RCC 7860 (cell line): ENCODE measurements at places on chromosomes 4 and X.

DNA sequence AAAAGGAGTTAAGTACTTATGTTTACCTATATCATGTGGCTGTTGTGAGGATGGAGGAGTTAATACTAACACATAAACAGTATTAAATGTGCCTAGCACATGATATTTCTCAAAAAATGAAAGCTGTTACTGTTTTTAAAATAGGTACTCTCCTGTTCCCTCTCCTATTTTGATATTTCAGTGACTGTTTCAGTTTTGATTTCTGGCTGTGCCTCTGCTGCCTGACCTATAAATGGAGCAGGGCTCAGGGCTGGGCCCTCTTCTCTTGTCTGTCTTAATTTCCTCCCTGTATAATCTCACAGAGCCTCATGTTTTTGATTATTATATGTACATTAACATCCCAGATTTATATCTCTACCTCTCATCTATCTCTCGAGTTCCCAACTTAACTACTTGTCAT lies 93.3 kb downstream of the UGT8 start:
- no peak for DNase-seq

- DNase-seq, result peak; percentile 86
Observed at GRCh38 chr4:31089815-31090214, 369.6 kb downstream of the PCDH7 start.

- DNase-seq, result no peak
Observed at GRCh38 chr4:161329852-161330251, 833.9 kb downstream of the FSTL5 start.

- no peak for DNase-seq
Observed at GRCh38 chrX:24018809-24019208, 8.2 kb downstream of the KLHL15 start.

GRCh38 chrX:129233786-129234185 lies 289.5 kb downstream of the SMARCA1 start:
- no peak for DNase-seq

GRCh38 chr4:37754410-37755185 lies 68.4 kb upstream of the RELL1 start:
- no peak for DNase-seq

- DNase-seq, result no peak
Observed at GRCh38 chr4:94126669-94127068, 81.0 kb upstream of the SMARCAD1 start.

DNA sequence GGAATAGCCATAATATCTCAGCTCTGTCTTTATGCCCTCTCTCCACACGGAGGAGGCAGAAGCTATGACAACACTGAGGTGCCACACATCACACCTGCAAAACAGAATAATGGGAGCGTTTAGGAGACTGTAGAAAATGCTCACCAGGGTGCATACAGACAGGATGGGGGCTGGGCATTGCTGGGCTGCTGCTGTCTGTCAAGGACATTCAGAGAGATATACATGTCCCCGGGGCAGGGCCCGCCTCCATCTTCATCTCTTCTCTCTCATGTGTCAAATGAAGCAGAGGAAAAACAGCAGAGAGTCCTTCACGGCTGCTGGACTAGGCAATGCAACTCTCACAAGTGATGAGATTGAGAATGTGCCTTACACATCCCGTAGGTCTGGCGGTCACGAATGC lies 65.3 kb upstream of the DHRSX start:
- no peak for DNase-seq

- no peak for DNase-seq
Observed at GRCh38 chr4:128560754-128561495, 248.6 kb upstream of the JADE1 start.

- no peak for DNase-seq
Observed at GRCh38 chrX:110162867-110163266, 155.0 kb downstream of the AMMECR1 start.

GRCh38 chrX:23115651-23116050 lies 115.9 kb downstream of the DDX53 start:
- DNase-seq, result no peak

GRCh38 chr4:75169427-75169826 lies 236.5 kb downstream of the PARM1 start:
- DNase-seq, result no peak

DNA sequence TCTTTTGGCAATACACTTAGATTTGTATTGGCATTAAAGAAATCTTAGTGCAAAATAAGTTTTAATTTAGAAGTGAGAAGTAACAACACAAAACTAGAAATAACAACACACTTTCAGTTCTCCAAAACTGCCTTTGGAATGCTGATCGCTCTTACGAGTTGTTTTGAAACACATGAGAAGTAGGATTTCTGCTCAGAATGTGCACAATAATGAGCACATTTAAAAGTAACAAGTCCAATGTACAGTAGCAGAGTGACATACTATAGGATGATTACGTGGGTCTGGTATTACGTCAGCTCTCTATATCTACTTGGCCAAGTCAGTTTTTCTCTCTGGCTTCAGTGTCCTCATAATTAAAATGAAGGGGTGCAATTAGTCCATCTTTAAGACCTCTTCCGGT lies 164.8 kb downstream of the CHM start:
- no peak for DNase-seq

DNA sequence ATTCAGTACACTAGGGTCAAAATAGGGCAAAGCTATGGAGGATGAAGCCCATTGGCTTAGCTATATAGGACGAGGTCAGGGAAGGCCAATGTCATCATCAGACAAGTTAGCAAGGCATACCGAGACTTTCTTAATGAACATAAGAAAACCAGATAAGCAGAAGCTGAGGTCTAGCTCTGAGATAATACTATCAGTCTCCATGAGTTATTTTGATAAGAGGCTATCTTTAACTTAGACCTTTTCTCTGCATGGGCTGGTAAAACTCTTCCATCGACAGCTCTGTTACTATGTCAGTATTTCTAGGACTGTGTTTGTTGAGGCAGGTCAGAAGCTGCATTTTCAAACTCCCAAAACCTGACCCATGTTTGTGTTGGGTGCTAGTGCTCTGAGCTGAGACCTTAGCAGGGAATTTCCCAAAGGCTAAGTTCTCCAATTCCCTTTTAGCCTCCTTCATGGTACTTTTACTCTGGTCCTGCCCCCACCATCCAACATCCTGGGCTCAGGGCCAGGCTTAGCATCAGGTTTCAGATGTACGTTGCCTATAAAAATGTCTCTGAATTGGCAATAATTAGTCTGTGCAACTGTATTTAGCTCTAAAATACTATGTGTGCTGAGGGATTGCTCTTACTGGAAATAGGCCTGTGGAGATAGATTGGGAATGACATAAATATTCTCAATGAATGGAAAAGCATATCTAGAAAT lies 29.3 kb upstream of the LRAT start:
- DNase-seq, result no peak

DNA sequence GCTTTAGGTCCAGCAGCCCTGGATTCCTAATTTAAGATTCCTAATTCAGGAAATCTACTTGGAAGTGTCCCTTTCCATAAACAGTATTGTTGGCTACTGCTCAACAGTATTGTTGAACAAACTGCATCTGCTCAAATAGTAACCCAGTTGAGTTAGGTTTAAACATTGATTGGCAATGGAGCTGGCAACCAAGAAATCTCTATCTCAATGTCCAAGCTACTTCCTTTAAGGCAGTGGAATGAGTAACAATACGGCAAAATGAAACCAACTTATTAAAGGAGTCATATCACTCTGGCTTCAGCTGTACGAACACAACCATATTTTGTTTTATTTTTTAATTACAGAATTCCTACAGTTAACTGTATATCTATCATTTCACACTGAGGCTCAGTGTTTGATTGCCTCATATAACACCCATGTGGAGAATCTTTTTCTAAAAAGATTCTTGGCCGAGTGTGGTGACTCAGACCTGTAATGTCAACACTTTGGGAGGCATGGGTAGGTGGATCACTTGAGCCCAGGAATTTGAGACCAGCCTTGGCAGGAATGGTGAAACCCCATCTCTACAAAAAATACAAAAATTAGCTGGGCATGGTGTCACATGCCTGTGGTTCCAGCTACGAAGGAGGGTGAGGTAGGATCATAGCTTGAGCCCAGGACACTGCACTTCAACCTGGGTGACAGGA lies 71.7 kb upstream of the IL13RA1 start:
- peak; percentile 3 for DNase-seq

DNA sequence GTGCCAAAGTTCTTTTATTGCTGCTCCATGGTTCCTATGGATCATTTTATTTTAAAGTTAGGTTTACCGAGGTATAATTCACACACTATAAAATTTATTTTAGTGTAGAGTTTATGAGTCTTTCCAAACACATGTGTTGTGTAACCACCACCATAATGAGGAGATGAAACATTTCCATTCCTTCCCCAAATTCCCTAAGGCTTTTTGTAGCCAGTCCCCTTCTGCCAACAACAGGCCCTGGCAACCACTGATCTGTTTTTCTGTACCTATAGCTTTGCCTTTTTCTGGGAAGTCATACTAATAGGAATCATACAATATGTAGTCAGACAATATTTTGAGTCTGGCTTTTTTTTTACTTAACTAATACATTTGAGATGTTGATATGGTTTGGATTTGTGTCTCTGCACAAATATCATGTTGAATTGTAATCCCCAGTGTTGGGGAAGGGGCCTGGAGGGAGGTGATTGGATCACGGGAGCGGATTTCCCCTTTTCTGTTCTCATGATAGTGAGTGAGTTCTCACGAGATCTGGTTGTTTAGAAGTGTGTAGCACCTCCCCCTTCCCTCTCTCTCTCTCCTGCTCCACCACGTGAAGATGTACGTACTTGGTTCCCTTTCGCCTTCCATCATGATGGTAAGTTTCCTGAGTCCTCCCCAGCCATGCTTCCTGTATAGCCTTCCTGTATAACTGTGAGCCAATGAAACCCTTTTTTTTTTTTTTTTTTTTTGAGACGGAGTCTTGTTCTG lies 59.6 kb upstream of the DHX15 start:
- no peak for DNase-seq

GRCh38 chr4:10747186-10747585 lies 62.6 kb upstream of the CLNK start:
- DNase-seq, result no peak

- DNase-seq, result no peak
Observed at GRCh38 chr4:185108185-185108584, 34.9 kb upstream of the SLC25A4 start.

DNA sequence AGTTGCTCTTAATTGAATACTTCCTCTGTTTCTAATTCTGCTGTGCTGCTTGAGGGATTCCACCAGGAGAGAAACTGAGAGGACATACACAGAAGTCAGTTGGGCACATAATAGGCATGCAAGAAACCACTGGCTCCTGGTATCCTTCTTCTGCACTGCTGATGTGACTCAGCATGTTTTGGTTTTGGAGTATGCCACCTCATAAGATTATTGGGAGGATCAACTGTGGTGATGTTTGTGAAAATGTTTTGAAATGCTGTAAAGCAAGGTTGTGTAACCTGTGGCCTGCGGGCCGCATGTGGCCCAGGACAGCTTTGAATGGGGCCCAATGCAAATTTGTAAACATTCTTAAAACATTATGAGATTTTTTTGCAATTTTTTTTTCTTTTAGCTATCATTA lies 119.6 kb downstream of the GATB start:
- DNase-seq, result peak; percentile 3
